Right lung (tissue), 10 donors: ENCODE measurements at places on chromosomes 4 and X. TPM values are rescaled to one million over a fixed set of nuclear protein-coding genes. Genes with fewer than 3 reads are reported as not detected.

DNA sequence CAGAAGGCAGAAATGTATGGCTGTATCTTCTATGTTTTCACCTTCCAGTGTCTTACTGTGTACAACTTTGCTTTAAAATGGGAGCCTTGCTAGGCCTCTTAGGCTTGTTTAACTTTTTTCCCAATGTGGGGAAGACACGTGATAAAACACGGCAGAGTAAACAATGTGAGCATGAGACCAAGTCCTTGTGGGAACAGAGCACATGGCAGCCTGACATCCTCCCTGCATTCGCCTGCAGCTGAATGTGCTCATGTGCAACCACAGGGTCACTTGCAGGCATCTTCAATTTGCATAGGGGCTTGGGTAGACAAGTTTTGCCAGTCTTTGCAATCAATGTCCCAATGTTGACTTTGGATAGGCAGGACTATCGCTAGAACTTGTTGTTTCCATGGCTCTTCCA, 91.8 kb downstream of the CCNG2 start:
- no peak for DNase-seq

The PDLIM5 gene
- 21.9 TPM for polyA plus RNA-seq

DNA sequence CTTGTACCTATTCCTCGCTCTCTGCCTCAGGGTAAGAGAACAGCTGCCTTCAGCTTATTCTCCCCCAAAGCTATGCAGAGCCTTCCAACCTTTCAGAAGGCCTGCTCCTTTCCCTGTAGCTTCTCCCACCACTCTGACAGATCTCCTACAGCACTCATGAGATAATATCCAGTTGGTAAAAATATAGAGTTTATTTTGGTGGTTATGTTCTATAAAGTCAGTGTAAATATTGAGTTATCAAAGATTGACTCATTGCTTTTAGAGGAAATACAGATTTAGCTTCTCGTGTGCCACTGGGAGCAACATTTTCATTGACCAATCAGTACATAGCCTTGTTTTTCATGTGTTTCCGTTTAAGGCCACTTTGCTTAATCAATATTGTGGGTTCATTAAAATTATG, 216.2 kb upstream of the TECRL start:
- DNase-seq = no peak

GRCh38 chr4:181674315-181674875, 568.8 kb upstream of the TENM3 start:
- no peak for DNase-seq

The BEX4 gene
- 74.9 TPM for polyA plus RNA-seq

The RTL3 gene
- polyA plus RNA-seq = not detected

The SEPTIN11 gene
- polyA plus RNA-seq = 121 TPM

DNA sequence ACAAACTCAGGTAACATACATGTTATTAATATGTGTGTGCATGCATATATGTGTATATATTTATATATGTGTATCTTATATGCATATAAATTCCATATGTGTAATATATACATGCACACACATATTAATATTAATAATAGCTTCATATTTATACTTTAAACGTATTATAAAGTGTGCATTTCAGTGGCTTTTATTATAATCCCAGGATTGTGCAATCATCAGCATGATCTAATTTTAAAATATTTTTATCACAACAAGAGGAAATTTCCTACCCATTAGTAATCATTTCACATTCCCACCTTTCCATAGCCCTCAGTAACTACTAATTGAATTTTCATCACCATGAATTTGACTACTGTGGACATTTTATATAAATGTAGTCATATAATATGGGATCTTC, 2211.9 kb upstream of the TENM3 start:
- no peak for DNase-seq

The SULT1E1 gene
- 212 TPM for polyA plus RNA-seq

GRCh38 chr4:9703391-9703790, 78.0 kb upstream of the DRD5 start:
- DNase-seq = no peak

DNA sequence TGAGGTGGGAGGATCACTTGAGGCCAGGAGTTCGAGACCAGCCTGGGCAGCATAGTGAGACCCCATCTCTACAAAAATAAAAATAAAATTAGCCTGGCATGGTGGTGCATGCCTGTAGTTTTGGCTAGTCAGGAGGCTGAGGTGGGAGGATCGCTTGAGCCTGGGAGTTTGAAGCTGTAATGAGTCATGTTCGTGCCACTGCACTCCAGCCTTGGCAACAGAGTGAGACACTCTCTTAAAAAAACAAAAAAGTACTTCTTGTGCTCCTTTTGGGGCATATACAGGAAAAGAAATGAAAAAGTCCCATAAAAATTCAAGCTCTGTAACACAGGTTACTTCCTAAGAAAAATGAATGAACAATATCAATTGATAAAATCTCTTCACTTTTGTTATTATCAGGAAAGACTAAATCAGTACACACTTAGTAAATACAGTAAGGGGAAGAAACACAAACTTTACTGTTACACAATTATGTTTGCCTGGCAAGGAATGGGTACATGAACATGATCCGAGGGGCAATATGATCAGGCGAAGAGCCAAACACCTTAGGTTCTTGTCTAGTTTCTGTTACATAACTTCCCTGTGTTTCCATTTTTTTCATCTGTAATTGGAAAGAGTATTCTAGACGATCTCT, 46.9 kb downstream of the CCDC158 start:
- no peak for DNase-seq

GRCh38 chr4:139501527-139501926, 47.6 kb downstream of the RAB33B start:
- no peak for DNase-seq

- no peak for DNase-seq
Measured at GRCh38 chr4:88185906-88186305, 27.5 kb upstream of the ABCG2 start.

- no peak for DNase-seq
Measured at GRCh38 chrX:46554942-46555341, 9.7 kb upstream of the ZNF674 start.

The TTC29 gene
- polyA plus RNA-seq = 0.89 TPM

DNA sequence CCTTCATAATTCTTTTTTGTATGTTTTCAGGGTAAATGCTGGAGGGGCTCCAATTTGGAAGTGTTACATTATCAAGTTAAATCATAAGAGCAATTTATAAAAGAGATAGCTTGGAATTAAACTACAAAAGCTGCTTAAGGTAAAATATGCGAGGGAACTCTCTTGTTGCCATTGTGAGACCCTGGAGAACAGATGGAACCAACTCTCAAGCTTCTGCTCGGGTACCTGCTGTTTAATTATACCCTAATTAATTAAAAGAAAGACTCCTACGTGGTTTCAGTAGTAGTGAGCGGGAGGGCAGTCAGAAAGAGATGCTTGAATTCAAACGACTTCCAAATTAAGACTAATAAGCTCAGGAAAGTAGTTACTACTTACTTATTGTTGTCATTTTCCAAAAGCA, 313.1 kb upstream of the TACR3 start:
- DNase-seq = no peak

The LDOC1 gene
- 65.7 TPM for polyA plus RNA-seq

The SLC4A4 gene
- polyA plus RNA-seq = 28.9 TPM

DNA sequence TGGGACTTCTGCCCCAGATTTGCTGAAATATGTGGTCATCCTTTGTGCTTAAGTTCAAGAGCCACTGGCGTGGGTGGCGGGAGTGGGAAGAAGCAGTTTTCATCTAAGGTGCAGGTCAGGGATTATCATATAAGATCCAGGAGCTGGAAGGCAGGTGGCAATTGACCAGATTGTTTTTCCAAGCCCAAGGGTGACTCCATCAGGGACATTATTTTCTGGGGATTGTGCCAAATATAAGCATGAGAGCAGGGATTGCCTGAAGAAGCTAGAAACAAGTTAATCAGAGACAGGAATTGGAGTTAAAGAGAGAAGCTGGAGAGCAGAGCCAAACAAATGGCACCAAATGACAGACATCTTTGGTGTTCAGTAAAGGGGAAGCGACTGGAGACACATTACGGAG, 19.4 kb upstream of the SEL1L3 start:
- no peak for DNase-seq

The TCEANC gene
- polyA plus RNA-seq = 7.6 TPM

DNA sequence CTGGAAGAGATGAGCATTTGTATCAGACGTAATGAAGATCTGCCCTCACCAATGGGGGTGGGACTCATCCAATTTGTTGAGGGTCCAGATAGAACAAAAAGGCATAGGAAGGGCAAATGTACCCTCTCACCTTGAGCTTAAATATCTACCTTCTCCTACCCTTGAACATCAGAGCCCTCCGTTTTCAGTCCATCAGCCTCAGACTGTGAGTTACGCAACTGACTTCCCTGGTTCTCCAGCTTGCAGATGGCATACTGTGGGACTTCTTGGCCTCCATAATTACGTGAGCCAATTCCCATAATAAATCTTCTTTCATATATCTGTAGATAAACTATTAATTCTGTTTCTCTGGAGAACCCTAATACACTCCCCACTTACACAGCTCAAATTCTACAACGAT, 56.5 kb upstream of the GUCY1A1 start:
- DNase-seq = no peak

The JCHAIN gene
- polyA plus RNA-seq = 1.9 TPM

DNA sequence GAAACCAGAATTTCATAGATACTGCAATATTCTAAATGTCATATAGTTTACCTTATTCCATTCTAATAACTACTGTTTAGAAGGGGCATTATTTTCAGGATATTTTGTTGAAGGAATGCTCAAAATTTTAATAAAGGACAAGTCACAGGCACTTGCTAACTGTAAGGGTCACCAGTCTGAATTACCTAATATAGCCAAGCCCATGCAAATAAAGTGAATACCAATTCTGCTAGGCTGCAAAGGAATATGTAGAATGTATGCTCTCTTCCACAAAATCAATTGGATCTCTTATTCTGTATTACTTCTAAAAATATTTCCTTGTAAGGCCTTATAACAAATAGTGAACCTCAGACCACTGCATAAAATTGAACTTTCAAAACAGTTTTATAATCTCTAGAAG, 52.3 kb upstream of the FAT4 start:
- no peak for DNase-seq

DNA sequence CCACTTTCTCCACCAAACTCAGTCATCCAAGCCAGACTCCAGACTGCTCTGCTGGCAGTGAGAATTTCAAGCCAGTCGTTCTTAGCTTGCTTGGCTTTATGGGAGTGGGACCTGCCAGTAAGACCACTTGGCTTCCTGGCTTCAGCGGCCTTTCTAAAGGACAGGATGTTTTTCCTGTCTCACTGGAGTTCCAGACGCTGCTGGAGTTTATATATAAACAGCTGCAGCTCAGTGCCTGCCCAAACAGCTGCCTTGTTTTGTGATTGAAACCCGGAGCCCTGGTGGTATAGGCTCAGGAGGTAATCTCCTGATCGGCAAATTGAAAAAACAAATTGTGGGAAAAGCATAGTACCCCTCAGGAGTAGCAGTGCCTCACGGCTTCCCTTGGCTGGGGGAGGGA, 1165.8 kb upstream of the ADGRL3 start:
- DNase-seq = no peak

The IQSEC2 gene
- 13.0 TPM for polyA plus RNA-seq
